ENCODE measurements at places on chromosomes 2 and 18.

DNA sequence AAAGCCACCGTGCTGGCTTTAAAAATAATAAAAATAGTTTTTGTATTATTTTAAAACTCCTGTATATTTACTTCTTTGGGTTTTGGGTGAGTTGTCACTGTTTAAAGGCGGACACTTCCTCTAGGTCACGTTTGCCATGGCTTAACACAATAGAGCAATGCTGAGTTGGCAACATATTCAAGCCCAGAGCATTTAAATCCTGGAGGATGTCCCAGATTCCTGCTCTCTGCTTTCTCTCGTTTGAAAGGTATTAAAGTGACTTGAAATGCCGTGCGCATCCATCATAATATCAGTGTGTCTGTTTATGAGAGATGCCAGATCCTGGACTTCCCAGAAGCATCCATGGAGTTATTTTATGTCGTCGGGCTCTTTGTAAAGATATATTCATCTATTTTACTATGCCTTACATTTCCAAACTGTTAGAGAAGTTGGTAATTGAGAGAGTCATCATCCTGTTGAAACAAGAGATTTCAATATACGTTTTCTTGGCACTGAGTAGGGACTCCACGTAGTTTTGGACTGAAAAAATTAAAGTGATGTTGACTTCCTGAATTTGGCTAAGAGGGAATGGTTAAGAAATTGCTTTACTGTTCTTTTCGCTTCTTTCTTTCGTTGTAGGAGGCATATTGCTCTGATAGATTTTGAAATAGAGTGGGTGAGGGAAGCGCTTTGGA, 150.6 kb downstream of the ZNF236 start:
- no peak for DNase-seq

DNA sequence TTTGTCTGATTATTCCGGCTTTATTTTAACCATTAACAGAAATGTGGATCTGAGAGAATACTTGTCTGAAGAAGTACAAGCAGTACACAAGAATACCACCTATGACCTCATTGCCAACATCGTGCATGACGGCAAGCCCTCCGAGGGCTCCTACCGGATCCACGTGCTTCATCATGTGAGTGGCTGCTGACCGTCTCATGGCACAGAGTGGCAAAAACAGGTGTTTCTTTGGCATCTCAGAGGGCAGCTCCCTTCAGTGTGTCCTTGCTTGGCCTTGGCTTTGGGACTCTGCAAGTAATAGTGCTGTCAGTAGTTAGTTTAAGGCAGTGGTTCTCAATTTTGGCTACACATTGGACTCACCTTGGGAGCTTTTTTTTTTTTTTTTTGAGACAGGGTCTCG, 23.1 kb downstream of the SFTPB start:
- no peak for DNase-seq

GRCh38 chr2:212752730-212753351, 214.2 kb upstream of the ERBB4 start:
- DNase-seq = no peak

DNA sequence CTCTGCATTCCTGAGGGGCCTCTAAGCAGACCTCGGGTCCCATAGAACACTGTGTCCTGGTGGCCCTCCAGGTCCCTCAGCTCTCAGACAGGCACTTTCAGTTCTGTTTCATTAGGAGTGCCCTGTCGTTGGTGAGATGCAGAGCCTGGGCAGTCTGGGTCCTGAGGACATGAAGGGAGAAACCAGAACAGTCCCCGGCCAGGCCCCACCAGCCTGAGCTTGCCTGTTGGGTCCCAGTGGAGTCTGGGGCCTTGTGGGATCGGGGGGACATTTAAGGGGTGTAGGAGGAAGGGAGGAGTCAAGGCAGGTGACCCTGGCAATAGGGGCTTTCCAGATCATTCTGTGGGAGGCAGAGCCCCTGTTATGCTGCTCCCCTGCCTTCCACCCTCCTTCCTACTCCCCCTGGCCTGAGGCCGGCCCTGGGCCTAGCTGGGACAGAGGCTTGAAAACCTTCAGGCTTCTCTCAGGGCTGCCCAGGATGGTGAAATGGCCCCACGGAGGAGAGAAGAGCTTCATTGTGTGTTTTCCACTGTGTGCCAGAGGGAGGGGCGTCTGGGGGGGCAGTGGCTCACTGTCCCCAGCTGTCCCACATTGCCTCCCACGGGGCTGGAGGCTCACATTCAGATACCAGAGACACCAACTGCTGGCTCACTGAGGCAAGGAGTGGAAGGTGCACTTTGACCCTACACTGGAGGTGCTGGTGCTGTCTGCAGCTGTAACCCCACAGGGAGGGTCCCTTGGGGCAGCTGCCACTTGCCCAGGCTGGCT, 26.6 kb upstream of the CATIP start:
- no peak for DNase-seq

- DNase-seq = no peak
Observed at GRCh38 chr2:120222186-120223033, 790 bp downstream of the TMEM185B start.

- no peak for DNase-seq
Observed at GRCh38 chr2:17827785-17828184, 11.5 kb downstream of the MSGN1 start.

DNA sequence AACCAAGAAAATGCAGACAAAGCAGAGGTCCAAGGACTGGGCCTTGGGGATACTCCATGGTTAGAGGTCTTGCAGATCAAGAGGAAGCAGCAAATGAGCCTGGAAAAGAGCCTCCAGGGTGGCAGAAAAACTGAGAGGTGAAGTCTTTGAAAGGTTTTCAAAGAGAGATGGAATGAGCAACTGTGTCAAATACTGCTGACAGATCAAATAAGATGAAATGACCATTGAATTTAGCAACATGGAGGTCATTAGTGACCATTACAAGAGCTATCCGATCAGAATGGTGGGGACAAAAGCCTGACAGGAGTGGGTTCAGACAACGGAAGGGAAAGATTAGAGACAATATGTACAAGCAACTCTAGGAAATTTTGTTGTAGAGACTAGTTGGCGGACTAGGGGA, 1.5 kb downstream of the CLHC1 start:
- no peak for DNase-seq

DNA sequence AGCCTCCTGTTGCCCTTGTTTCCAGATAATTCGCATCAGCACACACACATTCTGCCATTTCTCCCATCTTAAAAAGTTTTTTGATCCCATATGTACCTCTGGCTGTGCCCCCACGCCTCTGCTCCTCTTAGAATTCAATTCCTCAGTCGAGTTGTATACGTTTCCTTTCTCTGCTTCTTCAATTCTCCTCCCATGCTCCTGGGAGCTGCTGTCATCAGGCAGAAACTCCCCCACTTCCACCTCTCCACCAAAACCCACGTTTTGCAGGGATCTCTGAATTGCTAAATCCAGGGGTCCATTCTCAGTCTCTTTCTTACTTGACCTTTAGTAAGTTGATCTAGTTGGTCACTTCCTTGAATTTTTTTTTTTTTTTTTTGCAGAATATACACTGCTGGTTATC, 98.8 kb downstream of the VWA3B start:
- DNase-seq = no peak

DNA sequence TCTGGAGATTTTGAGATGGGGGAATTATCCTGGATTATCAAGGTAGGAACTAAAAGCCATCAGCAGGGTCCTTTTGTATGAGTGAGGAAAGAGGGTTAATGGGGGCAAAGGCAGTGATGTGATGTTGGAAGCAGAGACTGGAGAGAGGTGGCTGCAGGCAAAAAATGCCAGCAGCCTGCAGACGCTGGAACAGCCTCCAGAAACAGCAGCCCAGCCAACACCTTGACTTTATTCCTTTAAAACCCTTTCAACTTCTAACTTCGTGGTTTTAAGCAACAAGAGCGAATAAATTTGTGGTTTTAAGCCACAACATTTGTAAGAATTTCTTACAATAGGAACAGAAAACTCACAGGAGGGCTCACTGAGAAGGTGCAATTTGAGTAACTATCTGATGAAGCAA, 523.1 kb upstream of the HS6ST1 start:
- no peak for DNase-seq

DNA sequence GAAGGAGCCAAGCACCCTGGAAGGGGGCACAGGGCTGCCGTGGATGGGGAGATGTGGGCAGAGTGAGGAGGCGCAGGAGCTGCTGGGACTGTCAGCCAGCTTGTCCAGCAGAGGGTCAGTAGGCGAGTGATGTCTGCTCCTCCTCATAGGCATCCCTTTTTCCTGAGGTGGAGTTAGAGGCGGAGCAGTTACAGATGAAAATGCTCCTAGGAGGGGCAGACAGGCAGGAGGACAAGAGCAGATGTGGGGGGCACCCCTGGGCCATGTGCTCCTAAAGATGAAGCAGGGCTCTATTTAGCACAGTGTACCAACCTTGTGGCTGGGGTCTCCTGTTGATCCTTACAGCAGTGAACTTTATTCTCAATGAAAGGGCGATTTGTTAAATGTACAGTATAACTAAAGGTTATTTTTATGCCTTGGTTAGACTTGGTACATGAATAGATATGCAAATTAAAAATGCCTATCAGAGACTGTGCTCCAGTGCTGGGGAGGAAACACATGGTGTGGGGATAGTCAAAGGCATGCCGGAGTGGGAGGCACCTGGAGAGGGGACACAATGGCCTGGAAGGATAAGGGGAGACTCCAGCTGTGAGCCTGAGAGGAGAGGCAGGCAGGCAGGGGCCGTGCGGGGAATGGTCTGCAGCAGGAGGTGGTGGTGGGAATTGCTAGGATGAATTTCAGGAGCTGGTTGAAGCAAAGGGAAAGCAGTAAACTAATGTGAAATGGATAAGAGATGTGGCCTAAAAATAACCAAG, 175.3 kb downstream of the CLIP4 start:
- no peak for DNase-seq

DNA sequence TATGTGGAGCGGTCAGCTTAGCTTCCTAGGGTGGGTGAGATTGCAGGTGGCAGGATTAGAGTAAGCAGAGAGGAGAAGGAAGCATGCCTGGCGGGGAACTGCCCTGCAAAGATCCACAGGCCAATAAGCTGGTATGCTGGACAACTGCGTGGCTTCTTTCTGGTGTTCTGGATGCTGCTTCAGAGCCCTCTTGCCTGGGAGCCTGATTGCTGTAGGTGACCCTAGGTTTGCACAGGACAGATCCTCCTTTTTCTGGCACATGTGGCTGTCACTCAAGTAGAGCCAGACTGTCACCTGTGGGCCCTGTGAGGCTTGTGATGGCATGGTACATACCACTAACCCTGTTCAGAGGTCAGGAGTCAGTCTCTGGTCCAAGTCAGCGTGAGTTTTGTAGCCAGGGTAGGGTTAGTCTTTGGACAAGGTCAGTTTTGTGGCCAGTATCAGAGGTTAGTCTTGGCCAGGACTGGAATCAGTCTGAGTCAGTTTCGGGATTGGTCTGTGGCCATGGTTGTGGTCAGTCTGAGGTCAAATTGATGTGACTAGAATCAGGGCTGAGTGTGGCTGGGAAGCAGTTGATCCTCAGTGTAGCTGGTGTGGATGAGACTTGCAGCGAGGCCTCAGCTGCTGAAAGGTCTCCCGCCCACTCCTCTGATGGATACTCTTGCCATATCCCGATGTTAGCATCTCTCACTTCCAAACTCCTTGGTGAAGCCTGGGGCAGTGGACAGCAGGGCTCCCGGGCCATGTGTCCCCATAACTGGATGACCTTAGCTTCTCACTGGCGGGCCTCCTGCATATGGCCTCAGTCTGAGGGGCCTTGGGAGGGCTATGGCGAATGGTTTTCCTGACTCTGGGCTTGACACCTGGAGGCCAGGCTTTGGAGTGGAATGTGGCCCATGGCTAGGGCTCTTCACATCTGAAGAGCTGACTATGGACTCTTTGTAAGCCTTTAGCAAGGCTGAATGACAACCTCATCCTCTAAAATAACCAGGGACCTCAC, 260.5 kb downstream of the DYSF start:
- DNase-seq = no peak

DNA sequence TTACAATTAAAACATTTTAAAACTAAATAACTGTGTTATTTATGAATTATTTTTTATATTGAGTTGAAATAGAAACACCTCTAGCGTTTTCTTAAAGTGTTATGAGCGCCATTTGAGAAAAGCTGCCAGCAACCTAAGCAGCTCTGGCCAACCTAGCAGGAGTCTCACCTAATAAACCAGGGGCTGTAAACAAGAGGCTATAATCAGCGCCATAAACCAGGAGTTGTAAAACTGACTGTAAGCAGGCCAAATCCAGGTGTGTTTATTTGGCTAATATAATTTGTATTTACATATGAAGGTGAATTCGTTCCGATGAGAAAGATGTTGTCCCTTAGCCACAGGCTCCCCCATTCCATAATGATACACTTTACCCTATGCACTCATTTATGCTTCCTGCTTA, 34.7 kb downstream of the LRRTM1 start:
- peak; percentile 73 for DNase-seq

- DNase-seq = no peak
Observed at GRCh38 chr18:70376914-70377258, 88.0 kb downstream of the SOCS6 start.

- no peak for DNase-seq
Observed at GRCh38 chr2:230849633-230850357, 14.9 kb upstream of the ITM2C start.

DNA sequence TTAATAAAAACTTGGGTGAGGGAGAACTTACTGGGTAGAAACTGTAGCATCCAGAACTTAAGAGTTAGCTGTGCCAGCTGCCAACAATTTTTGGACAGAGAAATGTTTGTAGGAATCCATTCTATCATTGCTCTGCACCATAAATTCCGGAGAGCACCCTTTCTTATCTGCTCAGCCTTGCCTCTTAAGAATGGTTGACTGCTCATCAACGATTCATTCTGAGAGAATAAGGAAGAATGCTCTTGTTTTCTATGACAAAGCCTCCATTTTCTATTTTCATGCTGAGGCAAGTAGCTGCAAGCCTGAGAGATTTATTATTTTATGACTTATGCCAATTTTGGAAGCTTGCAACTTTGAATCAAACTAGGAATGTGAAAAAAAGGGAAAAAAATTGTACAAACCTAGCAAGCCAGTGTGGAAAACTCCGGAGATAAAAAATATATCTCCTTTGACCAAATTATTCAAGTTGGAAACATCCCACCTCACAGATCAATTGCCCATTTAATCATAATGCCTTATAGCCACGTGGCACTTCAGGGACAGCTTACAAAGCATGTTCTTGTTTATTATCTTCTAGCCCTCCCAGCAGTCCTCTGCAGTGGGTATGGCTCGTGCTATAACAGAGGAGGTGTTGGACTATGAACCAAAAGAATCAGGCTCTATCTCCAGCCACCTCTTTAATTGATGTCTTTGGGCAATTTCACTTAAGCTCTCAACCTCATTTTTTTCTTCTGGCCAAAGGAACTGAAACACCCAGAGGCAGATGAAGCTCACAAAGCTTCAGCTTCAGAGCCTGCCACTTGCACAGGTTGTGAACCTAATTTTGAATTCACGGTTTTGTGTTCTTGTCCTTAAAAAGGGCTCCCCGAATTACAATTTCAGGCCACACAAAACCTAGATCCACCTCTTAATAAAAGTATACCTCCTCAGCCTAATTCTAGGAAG, 40.9 kb upstream of the ATL2 start:
- no peak for DNase-seq

DNA sequence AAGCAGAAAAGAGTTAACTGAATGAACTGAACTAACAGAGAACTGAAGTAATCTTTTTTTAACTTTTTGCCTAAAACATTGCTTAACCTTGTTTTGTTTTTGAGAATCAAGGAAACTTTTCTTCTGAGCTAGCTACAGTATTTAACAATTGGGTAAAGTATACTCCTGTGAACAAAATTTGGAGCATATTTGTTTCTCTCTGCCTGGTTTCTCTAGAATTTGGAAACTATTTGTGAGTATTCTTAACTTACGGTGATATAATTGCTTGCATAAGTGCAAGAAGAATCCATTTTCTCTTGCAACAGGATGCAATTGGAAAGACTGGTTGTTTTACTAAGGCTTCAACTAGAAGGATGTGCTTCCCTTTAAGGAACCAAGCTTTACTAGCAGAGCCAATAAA, 65.9 kb upstream of the FAM98A start:
- no peak for DNase-seq

Data from NCI-H2081 (cell line).